ENCODE measurements at places on chromosomes 13 and 19.
A peak's percentile ranks its signal among the peaks of the same experiment; 100 is the strongest.

DNA sequence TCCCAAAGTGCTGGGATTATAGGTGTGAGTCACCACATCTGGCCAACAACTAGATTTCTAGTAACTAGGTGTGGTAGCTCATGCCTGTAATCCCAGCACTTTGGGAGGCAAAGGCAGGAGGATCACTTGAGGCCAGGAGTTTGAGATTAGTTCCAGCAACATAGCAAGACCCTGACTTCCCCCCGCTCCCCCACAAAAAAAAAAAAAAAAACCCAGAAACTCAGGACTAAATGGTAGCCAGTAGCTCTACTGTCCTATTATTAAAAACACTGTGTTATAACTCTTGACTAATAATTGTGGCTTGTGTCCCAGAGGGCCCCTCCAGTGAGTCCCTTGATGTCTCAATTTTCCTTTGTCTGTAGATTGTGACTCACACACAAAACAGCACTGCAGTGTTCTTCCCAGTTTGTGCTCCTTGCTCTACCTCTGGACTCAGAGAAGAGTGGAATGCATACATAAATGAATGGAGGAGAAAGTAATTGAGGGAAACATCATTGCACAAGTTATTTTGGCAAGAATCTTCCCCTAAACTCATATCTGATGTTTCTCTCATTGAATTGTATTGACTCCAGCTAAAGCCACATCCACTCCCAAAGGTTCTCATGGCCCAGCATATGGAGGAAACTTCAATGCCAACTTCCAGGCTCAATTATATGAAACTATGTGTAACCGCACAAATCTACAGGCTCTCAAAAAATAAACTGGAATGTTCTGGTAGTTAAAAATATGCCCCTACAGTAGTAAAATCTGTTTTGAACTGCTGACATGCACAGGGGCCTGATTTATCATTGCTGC is 8.8 kb downstream of the TPT1 start:
- DNase-seq, result peak; percentile 97

DNA sequence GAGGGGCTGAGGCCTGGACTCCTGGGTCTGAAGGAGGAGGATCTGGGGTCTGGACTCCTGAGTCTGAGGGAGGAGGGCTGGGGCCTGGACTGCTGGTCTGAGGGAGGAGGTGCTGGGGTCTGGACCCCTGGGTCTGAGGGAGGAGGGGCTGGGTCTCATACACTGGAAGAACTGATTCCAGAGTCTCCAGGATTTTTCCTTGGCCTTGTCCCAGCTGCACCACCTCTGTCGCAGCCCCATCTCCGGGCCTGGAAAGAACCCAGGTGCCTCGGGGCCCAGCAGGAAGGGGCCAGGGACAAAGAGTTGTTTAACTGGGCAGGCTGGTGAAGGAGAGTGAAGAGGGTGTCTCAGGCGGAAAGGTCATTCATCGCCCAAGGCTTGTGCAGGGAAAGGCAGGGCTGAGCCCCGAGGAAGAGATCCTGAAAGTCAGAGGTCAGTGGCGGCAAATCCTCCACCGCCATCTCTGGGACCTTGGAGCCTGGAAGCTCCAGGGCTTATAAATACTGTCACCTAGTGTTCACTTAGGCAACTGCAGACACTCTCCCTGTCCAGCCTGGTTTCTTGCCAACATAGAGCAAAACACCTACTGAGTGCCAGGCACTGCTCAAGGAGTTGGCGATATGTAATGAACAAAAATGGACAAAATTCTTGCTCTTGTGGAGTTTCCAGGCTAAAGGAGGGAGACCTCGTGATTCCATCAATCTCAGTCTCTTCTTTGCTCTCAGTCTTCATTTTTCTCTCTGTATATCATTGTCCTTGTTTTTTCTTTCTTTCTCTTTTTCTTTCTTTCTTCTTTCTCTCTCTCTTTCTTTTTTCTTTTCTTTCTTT is 4.4 kb upstream of the KCNN4 start:
- peak; percentile 73 for DNase-seq

DNA sequence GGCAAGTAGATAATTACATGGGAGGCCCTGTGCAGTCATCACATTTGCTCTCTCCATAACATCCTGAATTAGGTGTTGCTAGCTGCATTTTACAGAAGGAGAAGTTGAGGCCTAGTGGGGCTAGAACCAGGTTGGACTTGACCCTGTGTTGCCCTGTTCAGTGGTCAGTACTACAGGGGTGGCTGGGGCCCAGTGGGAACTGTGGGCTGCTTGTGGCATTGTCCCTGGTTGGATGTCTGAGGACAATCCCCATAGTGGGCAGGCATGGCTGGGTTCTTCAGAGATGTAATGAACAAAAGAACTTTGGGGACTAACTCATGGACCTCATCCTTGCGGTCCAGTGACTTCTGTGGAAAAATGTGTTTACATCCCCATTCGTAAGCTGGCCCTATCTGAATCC is 38.9 kb downstream of the MTUS2 start:
- DNase-seq, result no peak

GRCh38 chr13:51035978-51036377 is 75.1 kb downstream of the C13orf42 start:
- no peak for DNase-seq

- peak; percentile 32 for DNase-seq
Measured at GRCh38 chr13:32262165-32262564, 53.0 kb downstream of the ZAR1L start.

DNA sequence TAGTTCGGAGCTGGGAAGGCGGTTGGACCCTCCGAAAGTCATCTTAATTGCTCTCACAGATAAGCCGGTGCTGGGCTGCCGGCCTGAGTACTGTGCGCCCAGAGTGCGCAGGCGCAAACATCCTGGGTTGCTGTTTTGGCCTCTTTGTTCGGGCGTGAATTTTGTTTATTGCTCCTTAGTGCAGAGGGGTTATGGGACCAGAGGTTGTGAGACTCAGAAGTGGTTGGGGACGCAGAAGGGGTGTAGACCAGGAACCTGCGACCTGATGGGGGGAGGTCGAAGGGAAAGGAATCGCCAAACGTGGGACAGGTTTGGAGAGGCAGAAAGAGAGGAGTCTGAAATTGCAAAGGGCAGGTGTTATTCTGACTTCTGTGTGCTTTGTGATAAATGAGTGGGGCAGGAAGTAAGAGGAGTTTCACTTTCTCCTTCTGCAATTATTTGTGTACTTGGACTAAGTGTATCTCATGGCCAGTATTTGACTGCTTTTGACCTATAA is 607 bp upstream of the ZNF566 start:
- DNase-seq, result peak; percentile 94

DNA sequence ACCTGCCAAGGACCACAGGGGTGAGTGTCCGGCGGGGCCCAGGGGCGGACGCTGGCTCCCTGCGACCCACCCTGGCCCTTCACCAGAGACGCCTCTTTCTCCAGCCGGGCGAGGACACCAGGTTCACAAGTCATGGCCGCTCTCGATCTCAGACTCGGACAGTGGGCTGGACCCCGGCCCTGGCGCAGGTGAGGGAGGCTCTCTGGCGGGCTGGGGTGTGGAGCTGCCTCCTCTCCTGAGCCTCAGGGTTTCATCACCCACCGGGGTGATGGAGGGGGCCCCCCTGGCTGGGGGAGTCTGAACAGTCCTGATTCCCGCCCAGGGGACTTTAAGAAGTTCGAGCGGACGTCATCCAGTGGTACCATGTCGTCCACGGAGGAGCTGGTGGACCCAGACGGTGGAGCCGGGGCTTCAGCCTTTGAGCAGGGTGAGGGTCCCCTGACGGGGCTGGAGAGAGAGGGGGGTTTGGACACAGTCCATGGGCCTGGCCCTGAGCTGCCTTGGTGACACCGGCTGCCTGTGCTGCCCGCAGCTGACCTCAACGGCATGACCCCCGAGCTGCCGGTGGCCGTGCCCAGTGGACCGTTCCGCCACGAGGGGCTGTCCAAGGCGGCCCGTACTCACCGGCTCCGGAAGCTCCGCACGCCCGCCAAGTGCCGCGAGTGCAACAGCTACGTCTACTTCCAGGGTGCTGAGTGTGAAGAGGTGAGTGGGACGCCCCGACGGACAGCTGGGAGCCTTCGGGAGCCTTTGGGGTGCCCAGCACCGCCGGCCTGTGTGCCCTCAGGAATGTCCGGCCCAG is 13.6 kb downstream of the ARHGAP45 start:
- DNase-seq, result no peak

- no peak for DNase-seq
Measured at GRCh38 chr13:33202644-33203169, 82.8 kb downstream of the STARD13 start.

DNA sequence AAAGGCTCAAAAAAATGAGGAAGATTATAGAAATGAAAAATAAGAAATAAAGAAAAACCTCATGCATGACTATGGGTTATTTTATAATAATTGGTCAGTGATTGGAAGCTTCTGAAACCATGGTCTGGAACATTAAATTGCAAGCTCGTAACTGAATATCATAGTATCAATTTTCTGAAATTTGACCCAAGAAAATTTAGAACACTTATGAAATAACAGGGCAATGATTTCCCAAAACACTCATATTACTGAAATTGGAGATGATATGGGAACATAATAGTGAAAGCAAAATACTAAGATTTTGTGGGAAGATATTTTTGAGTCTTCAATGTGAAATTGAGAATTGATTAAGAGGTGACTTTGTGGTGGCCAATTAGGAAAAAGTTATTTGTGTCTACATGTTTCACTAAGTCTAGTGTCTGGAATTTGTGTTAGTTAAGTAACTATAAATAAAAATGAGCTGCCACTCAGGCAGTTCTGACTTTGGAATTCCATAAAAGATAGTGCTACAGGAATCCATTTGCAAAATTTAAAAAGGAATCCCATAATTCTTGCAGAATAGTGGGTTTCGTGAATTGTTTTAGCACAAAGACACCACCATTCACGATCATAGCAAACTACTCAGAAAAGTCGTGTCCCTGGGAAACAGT is 603.0 kb downstream of the LMO7 start:
- DNase-seq, result no peak

DNA sequence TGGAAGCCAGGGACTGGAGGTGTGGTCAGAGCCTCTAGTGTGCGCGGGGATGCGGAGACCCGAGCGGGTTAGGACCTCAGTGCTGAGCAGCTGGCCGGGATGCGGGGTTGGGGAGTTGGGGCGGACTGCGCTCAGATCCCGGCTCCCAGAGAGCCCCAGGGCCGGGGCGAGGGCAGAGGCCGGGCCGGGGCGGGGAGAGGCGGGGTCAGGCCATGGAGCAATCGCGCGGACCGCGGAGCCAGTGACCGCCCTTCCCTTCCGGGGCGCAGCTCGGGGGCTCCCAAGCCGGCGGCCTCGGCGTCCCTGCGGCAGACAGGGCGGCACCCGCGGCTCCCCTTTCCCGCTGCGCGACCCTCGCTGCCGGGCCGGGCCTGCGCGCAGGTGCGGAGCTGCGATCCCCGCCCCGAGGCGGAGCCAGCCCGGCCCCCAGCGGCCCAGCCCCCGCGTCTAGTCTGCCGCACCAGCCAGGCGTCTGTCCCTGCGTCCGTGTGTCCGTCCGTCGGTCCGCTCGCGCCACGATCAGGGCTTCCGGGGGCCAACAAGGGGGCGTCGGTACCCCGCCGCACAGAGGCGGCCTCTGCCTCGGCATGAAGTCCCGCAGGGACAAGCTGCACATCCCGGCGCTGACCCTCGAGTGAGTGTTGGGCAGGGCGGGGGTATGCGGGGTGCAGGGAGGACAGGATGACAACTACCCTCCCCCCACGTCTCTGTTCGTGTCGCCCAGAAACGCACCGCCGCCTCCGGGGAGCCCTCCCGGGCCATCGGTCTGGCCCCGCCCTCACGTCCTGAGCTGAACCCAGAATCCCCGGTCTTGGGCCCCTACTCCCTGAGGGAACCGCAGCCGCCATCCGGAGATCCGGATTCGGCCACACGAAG is 12.4 kb downstream of the MAST3 start:
- no peak for DNase-seq

- DNase-seq, result peak; percentile 76
Measured at GRCh38 chr19:6048793-6049405, 61.4 kb downstream of the RFX2 start.
